ENCODE measurements at places on chromosomes 5 and 9. TPM values are rescaled to one million over a fixed set of nuclear protein-coding genes. Genes with fewer than 3 reads are reported as not detected.

DNA sequence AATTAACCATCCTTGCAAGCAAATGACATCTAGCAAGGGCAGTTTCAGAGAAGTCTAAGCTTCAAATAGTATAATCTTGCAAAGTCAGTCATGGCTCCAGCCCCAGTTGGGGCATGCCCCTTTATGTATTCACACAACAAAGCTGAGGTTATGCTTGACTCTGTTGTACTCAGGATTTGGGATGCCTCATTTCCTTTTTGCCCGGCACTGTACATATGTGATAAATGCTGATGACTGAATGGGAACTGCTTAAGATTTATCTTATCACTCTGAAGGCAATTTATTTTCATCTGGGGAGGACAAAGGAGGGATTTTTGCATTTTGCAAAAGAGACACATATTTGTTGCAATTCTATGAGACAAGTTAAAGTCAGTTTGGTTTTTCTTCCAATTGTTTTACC, 219.2 kb downstream of the TRPM3 start:
- no peaks in the 10 kb centered on the region for H3K36me3 ChIP-seq
- no peak for DNase-seq
- no peak overlapping the region for H3K4me3 ChIP-seq
- no peaks in the 10 kb centered on the region for H3K4me1 ChIP-seq
- no peak overlapping the region for H3K27ac ChIP-seq

GRCh38 chr5:143218517-143219170, 184.8 kb downstream of the NR3C1 start:
- no peaks in the 10 kb centered on the region for H3K27me3 ChIP-seq
- H3K36me3 ChIP-seq: peaks cover 5% of the 10 kb centered on the region
- peaks cover 48% of the 10 kb centered on the region for H3K4me1 ChIP-seq
- no peak overlapping the region for H3K27ac ChIP-seq
- no peak for DNase-seq

- H3K4me1 ChIP-seq: no peaks in the 10 kb centered on the region
- DNase-seq: no peak
- H3K36me3 ChIP-seq: peaks cover 5% of the 10 kb centered on the region
- H3K27ac ChIP-seq: no peak overlapping the region
- H3K27me3 ChIP-seq: no peaks in the 10 kb centered on the region
Observed at GRCh38 chr9:3277200-3277599, 248.6 kb downstream of the RFX3 start.

- peaks cover 16% of the 10 kb centered on the region for H3K4me1 ChIP-seq
- H3K4me3 ChIP-seq: no peak overlapping the region
- H3K27me3 ChIP-seq: no peaks in the 10 kb centered on the region
- DNase-seq: no peak
- peaks cover 11% of the 10 kb centered on the region for H3K36me3 ChIP-seq
- H3K27ac ChIP-seq: no peak overlapping the region
Observed at GRCh38 chr9:19104515-19105282, 2.0 kb upstream of the HAUS6 start.

DNA sequence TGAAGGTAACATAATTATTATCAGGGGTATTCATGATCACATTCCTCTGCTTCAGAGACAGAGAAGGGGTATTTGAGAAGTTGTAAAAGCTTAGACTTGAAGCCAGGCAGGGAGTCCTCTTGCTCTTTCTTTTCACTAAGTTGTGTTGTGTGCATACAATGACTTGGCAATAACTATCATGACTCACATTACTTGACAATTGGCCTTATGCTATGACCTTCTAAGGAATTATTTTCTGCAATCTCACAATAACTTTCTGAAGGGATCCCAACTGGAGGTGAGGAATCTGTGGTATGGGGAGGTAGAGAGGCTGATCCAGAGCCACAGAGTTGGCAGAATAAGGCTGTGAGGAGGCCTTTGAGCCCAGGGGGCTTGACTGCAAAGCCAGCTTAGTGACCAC, 622.3 kb downstream of the MTRR start:
- no peaks in the 10 kb centered on the region for H3K4me1 ChIP-seq
- H3K4me3 ChIP-seq: no peak overlapping the region
- H3K27ac ChIP-seq: no peak overlapping the region
- H3K36me3 ChIP-seq: no peaks in the 10 kb centered on the region
- DNase-seq: no peak
- H3K27me3 ChIP-seq: no peaks in the 10 kb centered on the region

- H3K27ac ChIP-seq: no peak overlapping the region
- H3K36me3 ChIP-seq: peaks cover 5% of the 10 kb centered on the region
- H3K4me3 ChIP-seq: no peak overlapping the region
- DNase-seq: no peak
- H3K4me1 ChIP-seq: peaks cover 83% of the 10 kb centered on the region
- H3K27me3 ChIP-seq: no peaks in the 10 kb centered on the region
Observed at GRCh38 chr9:124269556-124269955, 11.8 kb downstream of the NEK6 start.

- DNase-seq: no peak
- H3K4me1 ChIP-seq: peaks cover 19% of the 10 kb centered on the region
- H3K27me3 ChIP-seq: no peaks in the 10 kb centered on the region
- no peaks in the 10 kb centered on the region for H3K36me3 ChIP-seq
Observed at GRCh38 chr9:5617749-5618148, 11.2 kb upstream of the RIC1 start.

- peak overlapping the region; percentile 90 for H3K27ac ChIP-seq
- H3K4me1 ChIP-seq: peaks cover 33% of the 10 kb centered on the region
- H3K27me3 ChIP-seq: no peaks in the 10 kb centered on the region
- no peak for DNase-seq
- peaks cover 29% of the 10 kb centered on the region for H3K36me3 ChIP-seq
- H3K4me3 ChIP-seq: peak overlapping the region; percentile 94
Observed at GRCh38 chr5:443239-444151, 519 bp downstream of the EXOC3 start.

GRCh38 chr5:73135021-73135420, 14.6 kb downstream of the TMEM171 start:
- no peak overlapping the region for H3K27ac ChIP-seq
- no peaks in the 10 kb centered on the region for H3K36me3 ChIP-seq
- peaks cover 11% of the 10 kb centered on the region for H3K27me3 ChIP-seq
- no peak for DNase-seq

DNA sequence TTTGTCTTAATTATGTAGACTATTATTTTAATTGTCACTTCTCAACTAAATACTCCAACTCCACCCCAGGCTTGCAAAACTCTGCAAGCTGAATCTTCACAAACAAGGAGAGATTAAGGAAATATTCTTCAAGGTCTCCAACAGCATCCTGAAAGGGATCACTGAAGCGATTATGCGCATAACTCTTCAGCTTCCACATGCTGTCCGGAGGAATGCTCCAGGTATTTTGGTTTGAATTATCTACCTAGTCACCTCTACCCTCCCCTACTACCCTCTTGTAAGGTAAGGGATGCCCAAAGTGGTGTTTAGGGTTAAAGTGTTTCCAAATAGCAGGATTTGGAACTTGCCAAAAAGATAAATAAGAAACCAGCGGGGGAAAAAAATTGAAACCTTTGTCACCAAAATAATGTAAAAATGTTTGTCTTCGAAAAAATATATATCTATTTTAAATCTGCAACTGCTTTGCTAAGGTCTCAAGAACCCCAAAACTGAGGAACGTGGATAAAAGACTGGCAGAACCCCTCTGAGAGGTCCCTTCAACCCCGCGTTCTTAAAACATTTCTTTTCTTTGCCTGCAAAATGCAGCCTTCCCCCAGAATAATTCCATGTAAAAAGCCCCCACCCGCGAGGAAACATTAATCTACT, 11.6 kb downstream of the PTCH1 start:
- no peaks in the 10 kb centered on the region for H3K27me3 ChIP-seq
- peak overlapping the region; percentile 86 for H3K4me3 ChIP-seq
- no peak for DNase-seq
- H3K36me3 ChIP-seq: no peaks in the 10 kb centered on the region

DNA sequence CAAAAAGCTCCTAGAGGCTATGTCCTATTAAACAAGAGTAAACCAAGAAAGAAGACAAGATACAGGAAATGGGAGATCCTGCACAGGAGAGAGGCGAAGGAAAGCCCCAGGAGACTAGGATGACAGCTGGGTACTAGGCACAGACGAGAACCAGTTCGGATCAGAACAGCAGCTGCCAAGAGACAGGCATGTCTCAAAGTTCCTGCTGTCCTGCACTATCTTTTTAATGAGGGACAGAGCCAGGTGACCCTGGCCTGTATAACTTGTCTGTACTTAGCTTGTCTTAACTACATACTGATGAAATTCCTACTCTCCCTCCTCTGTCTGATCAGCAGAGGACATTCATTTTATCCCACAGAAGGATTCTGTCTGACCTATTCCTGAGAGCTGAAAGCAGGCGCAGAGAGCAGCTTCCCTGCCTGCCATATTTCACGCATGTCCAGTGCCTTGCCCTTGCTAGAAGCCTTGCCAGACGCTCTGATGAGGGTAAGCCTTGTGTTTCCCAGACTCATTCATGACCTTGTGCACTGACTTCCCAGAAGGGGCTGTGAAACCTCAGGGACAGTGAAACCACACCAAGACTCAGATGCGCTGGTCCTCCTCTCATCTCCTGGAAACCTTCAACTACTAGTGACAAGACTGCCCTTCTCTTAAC, 24.7 kb downstream of the TSC1 start:
- H3K4me1 ChIP-seq: no peaks in the 10 kb centered on the region
- no peak for DNase-seq
- peaks cover 99% of the 10 kb centered on the region for H3K36me3 ChIP-seq
- H3K27me3 ChIP-seq: no peaks in the 10 kb centered on the region
- no peak overlapping the region for H3K27ac ChIP-seq

DNA sequence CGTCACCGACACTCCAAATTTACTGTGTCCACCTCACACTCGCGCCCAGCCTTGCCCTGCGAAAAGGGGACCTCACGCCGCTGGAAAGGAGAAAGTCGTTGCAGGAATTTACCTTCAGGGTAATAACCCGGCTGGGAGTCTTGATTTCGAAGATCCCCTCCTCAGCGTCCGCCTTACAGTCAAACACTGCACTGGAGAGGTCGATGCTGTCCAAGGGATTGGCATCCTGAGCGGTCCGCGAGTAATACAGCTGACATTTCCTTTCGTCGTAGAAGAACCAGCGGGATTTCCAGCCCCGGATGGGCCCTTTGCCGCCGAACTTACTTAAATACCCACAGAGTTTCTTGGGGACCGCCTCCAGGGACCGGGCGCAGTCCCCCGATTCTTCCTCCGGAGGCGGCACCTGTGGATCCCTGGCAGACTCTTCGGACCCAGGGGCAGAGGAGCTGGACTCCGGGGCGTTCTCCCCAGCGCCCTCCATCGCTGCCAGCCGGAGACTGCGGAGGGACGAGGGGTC, 330 bp downstream of the TBC1D2 start:
- H3K27me3 ChIP-seq: no peaks in the 10 kb centered on the region
- H3K4me3 ChIP-seq: peak overlapping the region; percentile 94
- H3K36me3 ChIP-seq: peaks cover 3% of the 10 kb centered on the region

GRCh38 chr5:171166766-171167165, 142.3 kb upstream of the TLX3 start:
- no peaks in the 10 kb centered on the region for H3K4me1 ChIP-seq
- H3K36me3 ChIP-seq: no peaks in the 10 kb centered on the region
- H3K27ac ChIP-seq: no peak overlapping the region
- no peak for DNase-seq
- H3K4me3 ChIP-seq: no peak overlapping the region

GRCh38 chr9:26169708-26170107, 491.5 kb upstream of the TUSC1 start:
- no peaks in the 10 kb centered on the region for H3K36me3 ChIP-seq
- H3K4me1 ChIP-seq: no peaks in the 10 kb centered on the region
- no peak overlapping the region for H3K4me3 ChIP-seq
- H3K27me3 ChIP-seq: no peaks in the 10 kb centered on the region
- H3K27ac ChIP-seq: no peak overlapping the region

DNA sequence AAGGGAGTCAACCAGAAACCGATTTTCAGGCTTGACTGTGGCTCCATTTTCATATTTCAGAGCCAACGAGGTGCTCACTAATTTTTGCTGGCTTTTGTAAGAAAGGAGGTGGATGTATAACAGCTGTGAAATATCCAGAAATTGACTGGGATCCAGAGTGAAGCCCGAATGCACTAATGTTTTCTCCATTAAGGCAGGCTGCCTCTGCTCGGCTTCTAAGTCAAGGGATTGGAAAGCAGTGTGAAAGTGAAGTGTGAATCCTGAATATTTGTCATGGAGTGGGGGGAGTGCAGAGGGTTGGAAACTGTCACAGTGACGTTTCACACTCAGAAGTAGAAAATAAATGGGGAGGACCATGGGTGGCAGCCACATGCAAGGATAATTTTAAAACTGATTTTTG, 237.4 kb downstream of the GOLPH3 start:
- DNase-seq: no peak
- peak overlapping the region; percentile 64 for H3K27ac ChIP-seq
- peaks cover 28% of the 10 kb centered on the region for H3K4me1 ChIP-seq
- peak overlapping the region; percentile 50 for H3K4me3 ChIP-seq
- no peaks in the 10 kb centered on the region for H3K36me3 ChIP-seq

GRCh38 chr5:2206293-2207108, 323.8 kb upstream of the IRX4 start:
- no peak overlapping the region for H3K4me3 ChIP-seq
- DNase-seq: no peak
- peaks cover 6% of the 10 kb centered on the region for H3K27me3 ChIP-seq
- H3K36me3 ChIP-seq: no peaks in the 10 kb centered on the region

DNA sequence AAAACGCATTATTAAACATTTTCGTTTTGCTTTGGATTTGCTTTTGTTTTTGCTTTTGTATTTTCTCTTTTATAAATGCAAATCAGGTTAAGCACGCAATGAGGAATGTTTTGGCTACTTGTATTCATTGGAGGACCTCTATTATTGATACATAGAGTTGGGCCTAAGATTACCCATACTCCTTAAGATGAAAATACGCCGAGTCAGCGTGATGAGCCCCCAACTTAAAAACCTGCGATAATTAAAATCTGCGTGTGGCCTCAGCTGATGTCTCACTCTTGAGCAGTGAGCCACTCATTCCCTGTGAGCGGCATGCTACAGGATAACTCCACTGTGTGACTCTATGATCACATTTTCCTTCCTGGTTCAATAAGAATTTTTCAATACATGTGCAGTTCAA, 518.3 kb downstream of the IRX1 start:
- no peak for DNase-seq
- no peak overlapping the region for H3K27ac ChIP-seq
- H3K4me1 ChIP-seq: no peaks in the 10 kb centered on the region
- no peaks in the 10 kb centered on the region for H3K36me3 ChIP-seq
- H3K4me3 ChIP-seq: no peak overlapping the region

- H3K27me3 ChIP-seq: no peaks in the 10 kb centered on the region
- H3K36me3 ChIP-seq: no peaks in the 10 kb centered on the region
- H3K4me1 ChIP-seq: peaks cover 18% of the 10 kb centered on the region
- H3K27ac ChIP-seq: no peak overlapping the region
- DNase-seq: no peak
Observed at GRCh38 chr5:107469485-107470294, 201.0 kb downstream of the EFNA5 start.

- no peaks in the 10 kb centered on the region for H3K27me3 ChIP-seq
- H3K36me3 ChIP-seq: no peaks in the 10 kb centered on the region
- no peak overlapping the region for H3K27ac ChIP-seq
- no peak overlapping the region for H3K4me3 ChIP-seq
Observed at GRCh38 chr9:81534138-81534875, 155.0 kb downstream of the TLE1 start.

TCF7 gene
- 5.7 TPM for total RNA-seq

IRX2 gene
- total RNA-seq: 52.1 TPM

ST8SIA4 gene
- 20.5 TPM for total RNA-seq

TUSC1 gene
- 11.6 TPM for total RNA-seq

SLC45A2 gene
- not detected for total RNA-seq

FOXD4L6 gene
- not detected for total RNA-seq

CTSL gene
- 208 TPM for total RNA-seq

PTGS1 gene
- total RNA-seq: 14.9 TPM

KIF4B gene
- total RNA-seq: not detected

SLC6A3 gene
- 0.12 TPM for total RNA-seq

C9orf152 gene
- 26.1 TPM for total RNA-seq
